Left forelimb (tissue), 1 donor: ENCODE measurements at places on chromosomes 6 and 20.

GRCh38 chr20:24158281-24158680 lies 169.7 kb upstream of the GGTLC1 start:
- no peak for DNase-seq

GRCh38 chr6:26216886-26217713 lies 129.9 kb downstream of the HFE start:
- peak; percentile 93 for DNase-seq

DNA sequence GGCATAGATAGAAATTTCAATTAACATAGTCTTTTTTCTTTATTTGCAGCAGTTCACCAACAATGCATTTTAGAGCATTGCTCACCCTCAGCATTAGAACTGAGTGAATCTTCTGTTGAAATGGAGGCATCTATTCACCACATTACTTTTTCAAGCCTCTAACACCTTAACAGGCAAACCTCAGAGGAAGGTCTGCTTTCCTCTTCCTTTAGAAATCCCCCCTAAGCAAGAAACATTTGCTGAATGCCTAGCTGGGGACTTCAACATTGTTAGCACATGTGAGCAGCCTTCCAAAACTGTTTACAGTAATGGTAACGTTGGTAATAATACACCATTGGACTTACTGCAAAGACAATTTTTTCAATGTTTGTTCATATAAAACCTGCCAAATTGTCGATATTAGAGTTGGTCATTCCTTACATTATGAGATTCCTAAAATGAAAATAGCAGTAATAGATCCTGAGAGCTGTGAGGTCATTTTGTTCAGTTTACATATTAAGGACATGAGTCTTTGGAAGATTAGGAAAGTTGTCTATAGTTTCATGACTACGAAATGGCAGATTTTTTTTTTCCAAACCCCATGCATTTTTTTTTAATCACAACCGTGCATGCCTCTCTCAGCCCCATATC lies 20.6 kb upstream of the AKIRIN2 start:
- no peak for DNase-seq

DNA sequence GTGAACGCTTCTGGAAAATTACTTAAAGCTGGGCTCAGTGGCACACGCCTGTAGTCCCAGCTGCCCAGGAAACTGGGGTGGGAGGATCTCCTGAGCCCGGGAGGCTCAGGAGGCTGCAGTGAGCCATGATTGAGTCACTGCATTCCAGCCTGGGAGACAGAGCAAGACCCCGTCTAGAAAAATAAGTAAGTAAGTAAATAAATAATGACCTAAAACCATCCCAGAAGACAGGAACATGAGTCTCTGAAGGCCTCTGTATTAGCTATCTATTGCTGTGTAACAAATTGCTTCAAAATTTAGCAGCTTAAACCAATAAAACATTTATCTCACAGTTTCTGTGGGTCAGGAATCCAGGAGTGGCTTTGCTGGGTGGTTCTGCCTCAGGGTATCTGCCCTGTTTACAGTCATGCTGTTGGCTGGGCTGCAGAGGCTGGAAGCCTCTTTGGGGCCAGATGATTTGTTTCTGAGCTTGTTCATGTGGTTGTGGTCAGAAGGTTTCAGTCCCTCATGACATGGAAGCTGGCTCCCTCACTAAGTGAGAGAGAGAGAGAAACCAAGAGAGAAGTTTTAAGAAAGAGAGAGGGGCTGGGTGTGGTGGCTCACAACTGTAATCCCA lies 48.4 kb upstream of the NCOA3 start:
- DNase-seq, result no peak

GRCh38 chr6:51339728-51340127 lies 521.1 kb downstream of the TFAP2B start:
- no peak for DNase-seq

DNA sequence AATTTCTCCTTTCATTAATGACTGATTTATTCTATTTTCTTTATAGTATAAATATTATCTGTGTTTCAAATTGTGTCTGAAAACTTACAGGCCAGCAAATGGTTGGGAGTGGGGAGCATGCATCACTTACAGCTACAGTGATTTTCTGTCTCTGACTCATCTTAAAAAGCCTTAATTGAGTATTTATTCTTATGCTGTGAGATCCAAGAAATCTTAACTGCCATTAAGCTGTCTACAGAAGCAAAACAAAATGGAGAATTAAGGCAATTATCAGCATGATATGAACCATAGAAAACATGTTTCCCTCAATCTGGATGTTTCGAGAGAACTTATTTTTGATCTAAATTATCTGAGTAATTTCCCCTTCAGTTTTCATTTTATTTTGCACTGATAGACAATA lies 831.2 kb downstream of the KIF16B start:
- no peak for DNase-seq

- no peak for DNase-seq
These were observed 3.3 kb downstream of the PSMB9 start for GRCh38 chr6:32857156-32857891.

DNA sequence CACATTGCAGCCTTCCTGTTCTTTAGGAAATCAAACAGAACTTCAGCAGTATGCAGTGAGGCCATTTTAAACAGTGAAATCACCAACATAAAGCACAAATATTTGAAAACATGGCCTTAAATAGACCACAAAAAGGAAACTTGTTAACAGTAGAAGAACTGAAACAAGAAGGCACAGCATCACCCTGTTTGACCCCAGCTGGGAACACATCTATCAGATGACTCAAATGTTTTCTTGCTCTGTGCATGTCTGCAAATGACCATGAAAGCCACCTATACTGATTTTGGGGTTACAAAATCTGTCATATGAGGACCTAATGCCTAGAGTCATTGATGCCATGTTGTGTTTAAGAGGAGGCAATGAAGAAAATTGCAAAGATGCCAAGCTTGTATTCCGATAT lies 123.8 kb upstream of the ADGRF1 start:
- DNase-seq, result no peak

DNA sequence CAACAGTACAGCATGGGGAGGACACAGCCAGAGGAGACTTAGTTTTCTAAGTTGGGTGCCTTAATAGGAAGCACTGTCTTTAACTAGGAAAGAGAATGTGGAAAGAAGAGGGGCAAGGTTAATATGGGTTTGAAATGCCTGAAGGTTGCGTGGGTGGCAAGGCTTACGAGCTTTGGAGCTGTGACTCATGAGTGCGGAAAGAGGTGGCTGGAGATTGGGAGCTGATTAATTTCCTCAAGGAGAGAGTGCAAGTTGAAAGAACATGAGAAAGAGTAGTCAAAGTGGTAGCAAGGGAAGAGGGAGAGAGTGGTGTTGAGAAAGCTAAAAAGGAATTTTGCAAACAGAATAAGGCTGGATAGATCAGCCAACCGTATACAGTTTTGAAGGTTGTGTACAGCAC lies 315.1 kb upstream of the PRND start:
- no peak for DNase-seq

GRCh38 chr6:164547076-164547475 lies 762.3 kb downstream of the C6orf118 start:
- no peak for DNase-seq

DNA sequence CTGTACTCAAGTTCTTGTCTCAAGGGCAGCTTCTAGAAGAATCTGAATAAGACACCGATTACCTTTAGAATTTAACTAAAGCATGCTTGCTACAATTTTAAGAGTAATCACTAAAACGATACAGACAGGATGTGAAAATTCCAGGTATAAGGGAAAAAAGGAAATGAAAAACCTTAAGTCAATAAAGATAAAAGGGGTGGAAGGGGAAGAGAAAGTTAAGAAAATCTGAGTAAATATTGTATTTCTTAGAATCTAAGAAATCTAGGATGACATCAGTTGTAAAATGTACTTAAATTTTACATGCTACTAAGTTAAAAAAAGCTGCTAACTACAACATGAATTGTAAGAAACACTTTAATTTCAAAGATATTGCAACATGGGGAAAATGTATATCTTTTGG lies 30.3 kb upstream of the MOCS1 start:
- DNase-seq, result no peak

GRCh38 chr6:1416191-1416760 lies 26.9 kb downstream of the FOXF2 start:
- DNase-seq, result no peak

GRCh38 chr20:2759603-2760296 lies 40.7 kb downstream of the CPXM1 start:
- DNase-seq, result no peak

GRCh38 chr6:140285471-140285870 lies 911.0 kb upstream of the CITED2 start:
- no peak for DNase-seq

DNA sequence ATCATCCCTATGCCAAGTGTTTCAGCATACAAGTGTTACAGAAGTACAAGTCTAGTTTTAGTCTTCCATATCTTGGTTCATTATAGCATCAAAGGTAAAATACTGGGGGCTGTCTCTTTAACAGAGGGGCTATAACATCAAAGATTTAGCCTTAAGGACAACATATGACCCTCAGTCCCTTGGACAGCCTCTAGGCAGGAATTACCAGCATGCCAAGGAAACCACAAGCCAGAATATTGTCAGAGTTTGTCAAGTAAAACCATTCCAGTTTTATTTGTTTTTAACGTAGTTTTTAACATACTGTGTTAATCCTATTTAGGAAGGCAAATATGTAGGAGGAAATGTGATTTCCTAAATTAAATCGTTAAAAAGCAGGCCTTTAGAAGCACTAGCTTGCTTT lies 18.6 kb downstream of the ZKSCAN8 start:
- DNase-seq, result no peak

DNA sequence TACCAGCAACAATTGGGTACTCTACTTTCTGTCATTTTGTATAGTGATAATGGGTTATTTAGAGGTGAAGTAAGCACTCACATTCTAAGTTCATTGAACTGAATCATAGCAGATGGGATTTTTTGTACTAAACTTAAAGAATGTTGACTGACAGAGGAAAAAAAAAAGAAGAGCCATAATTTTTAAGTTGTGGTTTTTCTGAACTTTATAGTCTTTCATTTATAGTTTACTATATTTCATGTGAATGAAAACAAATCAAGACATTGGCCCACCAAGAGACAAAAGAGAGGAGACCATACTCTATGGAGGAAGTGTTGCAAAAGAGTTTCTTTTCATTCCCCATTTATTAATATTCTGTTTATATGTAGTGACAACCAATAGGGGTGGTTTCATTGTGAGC lies 685.7 kb downstream of the BCKDHB start:
- no peak for DNase-seq

DNA sequence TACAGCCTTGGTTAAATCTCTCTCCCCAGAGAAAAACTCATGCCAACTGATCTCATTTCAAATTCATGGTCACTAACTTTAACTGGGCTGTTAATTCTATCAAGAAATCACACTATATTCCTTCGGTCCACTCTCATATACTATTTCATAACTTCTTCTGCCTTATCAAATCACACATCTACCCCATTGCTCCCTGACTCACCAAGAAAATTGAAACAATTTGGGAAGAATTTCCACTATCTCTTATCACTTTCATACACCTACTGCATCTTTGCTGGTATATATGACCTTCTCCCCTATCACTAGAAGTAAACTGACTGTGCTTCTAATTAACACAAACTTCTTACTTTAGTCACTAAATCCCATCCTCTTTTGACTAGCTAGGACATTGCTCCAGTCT lies 102.3 kb downstream of the FILIP1 start:
- DNase-seq, result no peak

GRCh38 chr20:62734326-62734725 lies 25.7 kb downstream of the NTSR1 start:
- peak; percentile 28 for DNase-seq

DNA sequence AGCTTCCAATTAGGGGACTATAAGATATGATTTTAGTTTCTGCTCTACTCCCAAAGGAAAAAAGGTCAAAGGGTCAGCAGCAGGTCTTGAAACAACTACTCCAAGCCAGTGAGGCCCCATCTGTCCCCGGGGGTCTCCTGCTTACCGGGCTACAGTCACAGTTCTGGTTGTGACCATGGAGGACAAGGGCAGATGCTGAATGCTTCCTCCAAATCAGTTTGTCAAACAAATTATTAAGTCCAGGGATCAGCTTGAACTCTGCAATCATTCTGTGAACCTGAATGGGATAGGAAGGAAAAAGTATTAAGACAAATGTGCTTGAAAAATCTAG lies 60.2 kb downstream of the MYH7B start:
- no peak for DNase-seq

- DNase-seq, result no peak
These were observed 18.0 kb downstream of the GATA5 start for GRCh38 chr20:62457831-62458230.

DNA sequence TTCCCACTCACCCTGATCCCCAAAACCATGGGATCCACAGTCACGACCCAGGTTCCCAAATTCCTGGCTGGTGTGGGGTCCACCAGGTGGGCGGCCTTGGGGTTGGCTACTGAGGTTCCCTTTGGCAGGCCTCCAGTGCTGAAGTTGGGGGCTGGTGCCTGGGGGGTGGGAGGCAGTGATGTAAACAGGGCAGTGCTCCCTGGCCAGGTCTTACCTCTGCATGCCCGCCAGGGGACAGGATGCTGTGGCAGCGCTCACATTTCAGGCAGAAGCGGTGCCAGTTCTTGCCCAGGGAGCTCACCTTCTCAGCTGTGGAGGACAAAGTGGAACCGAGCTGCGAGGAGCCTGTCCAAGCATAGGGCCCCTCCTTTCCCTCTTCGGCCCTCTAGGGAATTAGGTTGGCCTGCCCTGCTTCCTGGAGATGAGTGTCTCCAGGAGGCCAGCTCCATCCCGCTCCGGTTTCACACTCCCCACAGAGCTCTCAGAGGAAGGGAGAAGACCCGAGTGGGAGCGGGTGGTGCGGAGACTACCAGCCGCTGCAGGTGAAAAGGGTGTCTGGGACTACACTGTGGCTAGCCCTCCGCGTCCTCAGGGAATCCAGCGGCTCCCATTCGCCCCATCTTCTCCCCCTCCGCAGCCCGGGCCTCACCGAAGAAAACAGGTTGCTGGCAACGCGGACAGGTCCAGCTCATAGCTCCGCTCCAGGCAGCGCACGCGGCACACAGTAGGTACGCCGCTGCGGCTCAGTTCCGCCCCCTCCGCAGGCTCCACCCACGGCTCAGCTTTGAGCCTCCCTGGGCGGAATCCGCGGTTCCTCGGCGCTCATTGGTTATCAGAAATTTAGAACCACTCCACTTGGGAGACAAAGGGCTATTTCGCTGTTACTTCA lies at the start of gene CRIP3:
CRIP3 (minus strand) TSS at position 726 of the 889 bp plus-strand sequence; CDS start at position 692, 34 bp downstream.
- DNase-seq, result no peak

DNA sequence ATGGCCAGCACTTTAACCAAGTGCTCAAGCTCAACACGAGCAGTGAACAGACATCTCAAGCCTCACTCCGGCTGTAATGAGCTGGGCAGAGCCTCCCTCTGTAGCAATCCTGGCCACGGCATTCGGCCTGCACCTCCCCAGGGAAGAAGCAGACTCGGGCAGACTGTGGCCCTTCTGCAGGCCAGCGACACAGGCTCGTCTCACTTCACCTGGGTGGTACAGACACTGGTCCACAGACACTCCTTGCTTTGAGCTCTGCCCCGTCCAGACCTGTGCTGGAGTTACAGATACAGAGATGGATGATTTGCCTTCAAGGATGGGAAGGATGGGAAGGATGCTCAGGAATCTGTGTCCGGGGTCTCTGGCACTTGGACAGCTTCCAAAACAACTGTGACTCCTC lies 300.9 kb downstream of the PREX1 start:
- no peak for DNase-seq

DNA sequence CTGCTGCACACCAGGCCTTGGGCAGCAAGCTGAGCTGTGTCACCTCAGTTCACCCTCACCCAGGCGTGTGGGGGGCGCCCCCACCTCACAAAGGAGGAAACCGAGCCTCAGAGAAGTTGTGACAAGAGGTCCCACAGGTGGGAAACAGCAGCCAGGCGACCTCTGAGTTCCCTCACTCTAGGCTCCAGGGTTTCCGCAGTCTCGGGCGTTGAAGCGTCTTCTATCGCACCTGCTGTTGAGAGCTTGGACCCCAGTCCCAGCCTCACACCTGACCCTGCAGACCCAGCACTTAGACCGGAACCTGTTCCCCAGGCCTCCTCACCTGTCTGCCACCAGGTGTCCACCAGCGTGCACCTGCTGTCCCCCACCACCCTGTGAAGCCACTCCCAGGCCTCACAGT lies 22.3 kb upstream of the APMAP start:
- DNase-seq, result peak; percentile 41
